ENCODE measurements at places on chromosomes 4 and X.

DNA sequence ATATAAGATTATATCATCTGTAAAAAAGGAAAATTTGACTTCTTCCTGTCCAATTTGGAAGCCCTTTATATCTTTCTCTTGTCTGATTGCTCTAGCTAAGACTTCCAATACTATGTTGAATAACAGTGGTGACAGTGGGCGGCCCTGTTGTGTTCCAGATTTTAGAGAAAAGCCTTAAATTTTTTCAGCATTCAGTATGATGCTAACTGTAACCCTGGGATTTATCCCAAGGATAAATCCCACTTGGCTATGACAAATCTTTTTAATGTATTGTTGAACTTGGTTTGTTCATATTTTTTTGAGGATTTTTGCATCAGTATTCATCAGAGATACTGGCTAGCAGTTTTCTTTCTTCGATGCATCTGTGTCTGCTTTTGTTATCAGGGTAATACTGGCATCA, 217.2 kb upstream of the ARSJ start:
- DNase-seq = no peak

GRCh38 chr4:101393256-101393655, 45.9 kb upstream of the PPP3CA start:
- no peak for DNase-seq

- DNase-seq = no peak
These were observed 222.6 kb upstream of the PPARGC1A start for GRCh38 chr4:24112466-24112865.

- DNase-seq = no peak
These were observed 168.8 kb downstream of the ATRX start for GRCh38 chrX:77617206-77617605.

GRCh38 chr4:80249144-80249543, 17.3 kb upstream of the FGF5 start:
- no peak for DNase-seq

DNA sequence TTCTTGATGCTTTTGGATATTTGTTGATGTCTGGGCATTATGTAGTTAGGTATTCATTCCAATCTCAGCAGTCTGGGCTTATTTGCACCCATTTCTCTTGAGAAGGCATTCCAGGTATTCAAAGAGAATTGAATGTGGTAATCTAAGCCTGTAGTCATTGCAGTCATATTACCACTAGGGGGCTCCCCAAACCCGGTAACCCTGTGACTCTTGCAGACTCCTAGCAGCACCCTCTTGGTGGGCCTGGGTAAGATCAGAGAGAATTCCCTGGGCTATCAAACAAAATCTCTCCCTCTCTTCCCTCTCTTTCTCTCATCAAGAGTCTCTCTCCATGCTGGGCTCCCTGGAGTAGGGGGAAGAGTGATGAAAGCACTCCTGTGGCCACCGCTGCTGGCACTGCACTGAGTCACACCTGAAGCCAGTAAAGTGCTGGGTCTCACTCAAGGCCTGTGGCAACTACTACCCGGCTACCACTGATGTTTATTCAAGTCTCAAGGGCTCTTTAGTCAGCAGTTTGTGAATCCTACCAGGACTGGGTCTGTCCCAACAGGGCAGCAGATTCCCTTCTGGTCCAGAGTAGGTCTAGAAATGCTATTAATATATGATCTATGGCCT, 187.7 kb upstream of the NUDT10 start:
- no peak for DNase-seq

DNA sequence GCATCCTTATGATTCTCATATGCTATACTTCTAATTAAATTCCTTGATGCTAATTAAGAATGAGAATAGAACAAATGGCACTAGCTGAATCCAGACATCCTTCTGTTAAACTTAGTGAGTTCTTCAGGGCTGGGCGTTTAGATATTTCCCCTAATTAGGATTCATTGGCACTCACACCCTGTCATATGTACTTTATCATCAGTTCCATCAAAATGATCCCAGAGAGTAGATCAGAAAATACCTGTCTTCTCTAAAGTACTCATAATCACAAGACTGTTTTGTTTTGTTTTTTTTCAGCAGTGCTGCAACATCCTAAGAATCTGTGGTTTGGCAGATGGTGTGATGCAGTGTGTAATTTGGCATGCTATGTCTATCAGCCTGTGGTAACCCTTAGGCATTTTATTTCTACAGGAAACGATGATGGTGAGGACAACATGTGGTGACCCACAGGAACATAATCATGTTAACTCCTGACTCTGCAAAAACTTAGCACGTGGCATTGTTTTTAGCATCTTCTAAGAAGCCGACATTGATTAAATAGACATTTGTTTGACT, 2528.4 kb downstream of the ARAP2 start:
- DNase-seq = no peak

DNA sequence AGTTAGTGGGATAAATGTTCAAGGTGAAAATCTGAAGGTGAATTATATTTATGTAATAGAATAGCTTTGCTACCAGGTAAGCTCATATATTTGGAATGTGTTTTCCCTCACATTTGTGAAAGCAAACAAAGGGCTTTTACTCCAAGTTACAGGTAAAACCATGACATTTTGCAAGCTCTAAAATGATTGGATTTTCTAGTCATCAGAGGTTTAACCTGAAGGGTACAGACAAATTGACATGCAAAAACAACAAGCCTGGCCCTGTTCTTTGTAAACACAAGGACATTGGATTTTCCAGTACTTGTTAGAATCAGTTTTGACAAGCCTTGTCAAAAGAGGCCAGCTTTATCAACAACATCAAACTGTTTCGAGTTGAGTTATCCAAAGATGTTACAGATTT, 51.7 kb downstream of the ZFX start:
- no peak for DNase-seq

GRCh38 chr4:88599298-88599697, 7.0 kb downstream of the HERC3 start:
- DNase-seq = no peak

DNA sequence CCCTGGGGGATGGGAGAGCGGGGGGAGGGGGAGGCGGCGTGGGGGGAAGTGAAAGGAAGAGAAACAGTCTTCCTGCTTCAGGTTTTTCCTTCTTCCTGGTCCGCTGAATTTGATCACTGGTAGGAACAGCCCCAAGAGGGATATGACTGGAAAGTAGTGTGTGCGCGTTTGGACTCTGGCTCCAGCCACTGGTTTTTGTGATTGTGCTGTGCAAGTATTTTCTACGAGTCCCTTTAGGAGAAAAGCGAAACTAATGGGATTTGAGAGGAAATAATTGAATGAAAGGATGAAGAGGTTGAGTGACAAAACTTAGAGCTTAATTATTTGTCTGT, 836 bp downstream of the PRRG1 start:
- no peak for DNase-seq

DNA sequence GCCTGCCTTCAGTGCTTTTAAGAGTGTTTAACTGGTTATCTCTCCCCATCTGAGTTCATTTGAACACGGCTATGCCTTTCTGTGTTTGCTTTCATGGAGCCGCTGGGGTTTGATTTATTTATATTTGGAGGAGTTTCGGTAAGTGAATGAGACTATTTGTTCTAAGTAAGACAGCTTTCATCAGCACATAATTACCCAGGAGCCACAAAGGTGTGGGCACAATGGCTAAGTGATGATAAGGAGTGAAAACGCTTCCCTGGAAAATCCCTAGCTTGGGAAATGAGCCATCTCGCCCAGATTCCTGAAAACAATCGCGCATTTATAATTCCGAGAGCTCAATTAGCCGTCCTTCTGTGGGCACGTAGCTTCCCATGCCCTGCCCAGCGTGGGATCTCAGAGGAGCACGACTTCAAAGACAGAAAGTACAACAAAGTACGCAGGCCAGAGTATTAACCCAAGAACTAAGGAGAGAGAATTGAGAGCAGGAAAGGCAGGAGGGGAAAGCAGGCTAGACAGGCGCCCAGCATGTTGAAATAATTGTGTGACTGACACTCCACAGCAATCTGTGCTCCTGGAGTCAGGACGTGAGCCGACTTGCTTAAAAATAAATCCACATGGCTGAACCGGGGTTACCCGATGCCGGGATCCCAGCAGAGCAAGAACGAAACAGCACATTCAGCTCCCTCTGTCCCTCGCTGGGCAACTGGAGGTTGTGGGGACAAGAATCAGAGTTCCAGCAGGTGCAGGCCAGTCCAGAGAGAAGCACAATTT, 99.0 kb downstream of the DHRSX start:
- no peak for DNase-seq

DNA sequence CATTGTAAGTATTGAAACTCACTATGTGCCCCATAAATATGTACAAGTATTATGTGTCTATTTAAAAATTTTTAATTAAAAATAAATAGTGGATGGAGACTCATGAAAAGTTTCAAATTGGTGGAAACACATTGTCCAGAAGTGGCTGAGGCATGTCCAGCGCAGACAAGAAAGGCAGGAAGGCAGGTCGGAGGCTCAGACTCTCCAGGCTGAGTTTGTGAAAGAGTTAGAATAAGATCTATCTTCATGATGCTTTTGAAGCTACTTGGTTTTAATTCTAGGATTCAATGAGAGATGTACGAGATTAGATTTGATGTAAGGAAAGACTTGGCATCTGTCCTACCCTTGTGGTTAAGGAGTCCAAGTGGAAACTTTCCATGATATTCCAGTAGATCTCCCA, 19.8 kb downstream of the PNMA6F start:
- no peak for DNase-seq

GRCh38 chrX:7242613-7243012, 94.7 kb upstream of the PUDP start:
- no peak for DNase-seq

GRCh38 chr4:139188648-139189416, 11.8 kb upstream of the ELF2 start:
- DNase-seq = no peak

Data from T-helper 2 cell (primary cell).